Tibial nerve (tissue), 4 donors: ENCODE measurements at places on chromosomes 4 and X. TPM values are rescaled to one million over a fixed set of nuclear protein-coding genes. Genes with fewer than 3 reads are reported as not detected.

- no peak for DNase-seq
- no peak overlapping the region for H3K27ac ChIP-seq
- H3K27me3 ChIP-seq, result peaks cover 33% of the 10 kb centered on the region
- no peak overlapping the region for H3K4me3 ChIP-seq
- H3K36me3 ChIP-seq, result no peaks in the 10 kb centered on the region
- H3K4me1 ChIP-seq, result no peaks in the 10 kb centered on the region
Observed at GRCh38 chr4:80259817-80260216, 6.6 kb upstream of the FGF5 start.

The SHROOM4 gene
- 9.6 TPM for total RNA-seq

- no peak overlapping the region for H3K4me3 ChIP-seq
- DNase-seq, result no peak
- H3K36me3 ChIP-seq, result no peaks in the 10 kb centered on the region
- H3K4me1 ChIP-seq, result no peaks in the 10 kb centered on the region
- no peaks in the 10 kb centered on the region for H3K27me3 ChIP-seq
Observed at GRCh38 chr4:154441982-154442381, 49.6 kb downstream of the DCHS2 start.

The CT83 gene
- total RNA-seq, result not detected

The TEX13C gene
- total RNA-seq, result not detected

DNA sequence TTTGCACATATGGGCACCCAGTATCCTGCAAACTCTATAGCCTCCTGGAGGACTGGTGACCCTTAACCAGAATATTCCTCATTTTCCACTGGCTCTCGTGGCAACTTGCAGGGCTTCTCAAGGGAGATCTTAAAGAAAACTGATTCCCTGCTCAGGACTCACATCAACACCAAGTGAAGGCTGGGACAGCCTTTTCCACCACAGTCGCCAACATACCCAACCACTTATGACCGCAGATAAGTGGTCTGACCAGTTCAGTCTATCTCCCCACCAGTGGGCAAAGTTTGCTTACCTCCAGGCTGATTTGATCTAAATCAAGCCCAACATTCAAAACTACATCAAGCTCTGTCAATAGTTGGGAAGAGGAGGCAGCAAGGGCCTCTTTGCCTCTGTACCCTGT is 289.3 kb upstream of the GATB start:
- H3K4me1 ChIP-seq, result peaks cover 3% of the 10 kb centered on the region
- no peak for DNase-seq
- no peak overlapping the region for H3K4me3 ChIP-seq
- peaks cover 9% of the 10 kb centered on the region for H3K27me3 ChIP-seq
- H3K36me3 ChIP-seq, result no peaks in the 10 kb centered on the region

The DCAF8L1 gene
- not detected for total RNA-seq
